ENCODE measurements at places on chromosomes 7 and 10. TPM values are rescaled to one million over a fixed set of nuclear protein-coding genes. Genes with fewer than 3 reads are reported as not detected.

DNA sequence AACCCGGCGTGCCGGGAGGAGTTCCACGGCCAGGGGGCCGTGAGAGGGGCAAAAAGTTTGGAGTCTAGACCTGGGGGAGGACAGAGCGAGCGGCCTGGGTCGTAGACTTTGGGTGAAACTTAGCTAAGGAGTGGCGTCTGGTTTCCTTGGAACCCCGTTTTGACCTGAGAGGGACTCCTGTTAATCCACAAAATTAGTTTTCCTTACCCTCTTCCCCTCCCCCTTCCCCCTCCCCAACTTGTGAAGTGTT lies 574 bp downstream of the MARCHF5 start:
- DNase-seq = no peak

NODAL gene
- not detected for total RNA-seq

DNA sequence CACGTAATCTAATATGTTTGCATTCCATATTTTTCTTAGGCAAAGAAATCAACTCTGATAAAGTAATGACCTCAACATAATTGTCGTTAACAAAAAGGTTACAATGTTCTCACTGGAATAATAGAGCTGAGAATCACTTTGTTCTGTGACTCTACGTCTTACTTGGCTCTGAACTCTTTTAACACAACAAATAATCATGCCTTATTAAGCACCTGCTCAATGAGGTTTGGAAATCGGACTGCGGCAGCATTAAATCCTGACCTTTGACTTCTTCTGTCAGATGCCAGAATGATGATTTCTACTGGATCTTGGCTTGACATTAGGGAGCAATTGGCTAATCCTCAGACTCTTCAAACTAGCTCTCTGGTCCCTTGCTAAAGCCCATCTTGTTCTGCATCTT lies 233.6 kb downstream of the SEMA3D start:
- no peak for DNase-seq

DNA sequence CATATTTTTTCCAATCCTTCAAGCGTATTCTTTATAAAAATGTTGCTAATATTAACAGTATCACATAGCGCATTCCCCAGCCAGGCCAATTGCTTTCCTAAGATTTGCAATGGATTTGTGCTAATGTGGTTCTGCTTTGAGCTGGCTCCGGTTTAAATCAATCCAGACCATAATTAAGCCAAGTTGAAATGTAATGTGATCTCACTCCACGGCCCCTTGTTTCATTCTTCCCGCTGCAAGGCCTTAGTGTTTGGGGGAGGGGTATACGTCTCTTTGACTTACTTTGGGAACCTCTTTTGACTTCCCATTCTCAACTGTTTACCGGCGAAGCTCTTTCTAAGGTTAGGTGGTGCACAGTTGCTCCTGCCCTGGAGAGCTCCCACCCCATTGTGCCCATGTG lies 86.4 kb downstream of the PRPF18 start:
- no peak for DNase-seq

MUC3A gene
- not detected for total RNA-seq
